H54 (cell line): ENCODE measurements at places on chromosomes 7 and 10.

DNA sequence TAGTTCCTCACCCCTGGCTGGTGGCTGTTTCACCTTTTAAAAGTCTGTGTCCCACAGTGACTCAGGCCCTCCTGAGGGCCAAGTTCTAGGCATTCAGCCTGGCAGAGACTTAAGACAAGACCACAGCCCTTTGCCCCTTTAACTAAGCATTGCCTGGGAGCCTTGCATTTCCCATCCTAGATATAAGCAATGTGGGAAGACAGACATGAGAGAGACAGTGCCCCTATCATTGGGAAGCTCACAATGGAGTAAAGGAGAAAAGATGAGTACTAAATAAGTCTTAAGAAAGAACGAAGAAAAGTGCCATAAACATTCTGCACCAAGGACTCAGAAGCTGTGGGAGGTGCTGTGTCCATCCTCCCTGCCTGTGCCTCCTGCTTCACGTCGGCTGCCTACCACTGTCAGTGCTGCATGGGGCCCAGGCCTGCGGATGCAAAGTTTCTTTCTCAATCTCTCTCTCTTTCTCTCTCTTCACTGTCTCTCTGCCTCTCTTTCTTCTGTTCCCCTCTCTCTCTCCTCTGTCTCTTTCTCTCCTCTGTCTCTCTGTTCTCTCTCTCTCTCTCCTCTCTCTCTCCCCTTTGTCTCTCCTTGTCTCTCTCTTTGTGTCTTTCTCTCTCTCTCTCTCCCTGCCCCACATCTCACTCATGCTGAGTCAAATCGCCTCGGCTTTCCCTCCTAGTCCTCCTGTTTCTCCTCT is 21.5 kb downstream of the GPRIN2 start:
- DNase-seq = no peak

DNA sequence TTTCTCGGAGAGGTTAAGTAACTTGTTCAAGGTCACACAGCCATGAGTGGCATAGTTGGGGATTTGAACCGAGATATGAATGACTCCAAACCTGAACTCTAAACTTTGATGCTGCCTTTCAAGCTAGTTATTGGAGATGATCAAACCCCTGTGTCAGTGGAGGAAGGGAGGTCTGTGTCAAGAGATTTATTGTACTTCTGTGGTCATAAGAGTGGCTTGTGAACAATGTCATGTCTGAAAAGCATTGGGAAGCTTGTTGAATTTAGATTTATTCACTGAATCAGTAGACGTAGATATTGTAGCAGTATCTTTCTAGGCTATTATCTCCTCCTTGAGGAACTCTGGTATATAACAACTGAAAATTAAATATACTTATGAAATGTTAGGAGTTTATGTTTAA is 27.3 kb downstream of the SNX10 start:
- no peak for DNase-seq

- no peak for DNase-seq
Measured at GRCh38 chr7:140230516-140230860, 53.7 kb upstream of the KDM7A start.

GRCh38 chr10:17872191-17873091 is 63.3 kb downstream of the MRC1 start:
- no peak for DNase-seq

DNA sequence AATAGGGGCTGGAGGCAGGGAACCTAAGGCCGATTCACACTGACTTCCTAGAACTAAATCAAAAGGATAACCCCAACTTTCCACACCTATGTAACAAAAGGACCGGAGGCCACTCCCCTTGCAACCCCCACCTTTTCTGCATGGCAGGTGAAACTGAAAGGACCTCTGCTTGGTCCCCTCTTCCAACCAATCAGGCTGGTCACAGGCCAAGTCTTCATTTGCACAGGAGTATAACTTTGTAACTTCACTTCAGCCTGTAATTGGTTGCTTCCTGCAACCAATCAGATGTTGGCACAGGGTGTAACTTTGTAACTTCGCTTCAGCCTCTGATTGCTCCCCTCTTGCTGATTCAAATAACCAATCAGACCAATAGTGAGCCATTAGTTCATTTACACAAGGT is 190.0 kb downstream of the FAM107B start:
- DNase-seq = no peak
